Motor neuron (in vitro differentiated cells): ENCODE measurements at places on chromosomes 2 and 18. TPM values are rescaled to one million over a fixed set of nuclear protein-coding genes. Genes with fewer than 3 reads are reported as not detected.
A peak's percentile ranks its signal among the peaks of the same experiment; 100 is the strongest.

DNA sequence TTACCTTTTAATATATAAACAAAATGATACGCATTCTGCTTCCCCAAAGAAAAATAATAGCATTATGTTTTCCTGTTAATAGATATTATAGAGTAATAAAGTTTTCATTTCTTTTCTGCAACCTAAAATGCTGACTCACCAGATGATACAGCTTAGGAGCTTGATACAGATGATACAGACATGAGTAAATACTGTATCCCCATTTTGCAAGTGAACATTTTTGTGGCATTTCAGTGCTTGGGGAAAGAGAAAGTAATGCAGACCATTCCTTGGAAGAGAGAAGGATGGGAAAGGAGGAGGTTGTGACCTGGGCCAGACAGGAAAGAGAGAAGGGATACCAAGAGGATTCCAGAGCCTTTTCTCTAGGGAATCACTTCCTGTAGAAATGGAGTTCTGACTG lies 97.5 kb upstream of the FSHR start:
- no peak for ATAC-seq

- no peak for ATAC-seq
Measured at GRCh38 chr2:149622343-149622742, 34.8 kb upstream of the MMADHC start.

GRCh38 chr2:17719562-17720371 lies 33.8 kb downstream of the SMC6 start:
- ATAC-seq: no peak

DNA sequence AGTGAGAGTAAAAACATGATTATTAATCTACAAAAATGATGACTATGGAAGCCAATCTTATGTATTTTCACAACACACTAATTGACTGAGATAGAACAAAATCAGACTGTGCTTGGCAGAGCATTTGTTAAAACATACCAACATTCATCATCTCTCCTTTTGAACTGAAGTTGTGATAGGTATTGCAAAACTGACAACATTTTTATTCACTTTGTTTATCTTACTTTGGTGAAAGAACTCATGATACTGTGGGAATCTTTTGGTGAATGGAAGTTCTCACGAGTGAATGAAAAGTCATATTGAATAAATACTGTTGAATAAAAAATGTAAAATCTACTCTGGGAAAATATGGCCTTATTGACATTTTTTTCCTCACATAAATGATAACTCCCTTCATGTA lies 1430.2 kb upstream of the PIK3C3 start:
- ATAC-seq: no peak

- no peak for ATAC-seq
Measured at GRCh38 chr2:6921321-6921922, 4.2 kb downstream of the RNF144A start.

The WDPCP gene
- total RNA-seq: 10.7 and 11.5 TPM in 2 replicates

GRCh38 chr2:219638948-219639755 lies 11.7 kb downstream of the SLC4A3 start:
- no peak for ATAC-seq

GRCh38 chr2:98308532-98308931 lies 37.7 kb upstream of the CNGA3 start:
- no peak for ATAC-seq

GRCh38 chr2:226130192-226130591 lies 669.4 kb downstream of the IRS1 start:
- no peak for ATAC-seq

DNA sequence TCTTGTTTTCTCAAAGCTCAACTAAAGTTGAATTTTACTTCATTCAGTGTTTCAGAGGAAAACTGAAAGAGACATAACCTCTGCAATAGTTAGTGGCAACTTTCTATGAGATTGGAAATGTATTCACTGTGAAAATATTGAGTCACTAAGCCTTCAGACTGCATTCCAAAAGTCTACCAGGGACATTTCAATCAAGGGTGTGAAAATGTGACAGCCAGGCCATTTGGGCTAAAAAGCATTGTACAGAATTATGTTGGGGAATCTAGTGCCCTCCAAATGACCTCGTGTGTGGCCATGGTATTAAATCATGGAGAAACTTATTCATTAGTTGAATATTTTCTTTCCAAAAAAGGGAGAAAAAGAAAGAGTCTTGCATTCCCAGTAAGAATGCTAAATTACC lies 251.9 kb downstream of the GRB14 start:
- ATAC-seq: no peak

GRCh38 chr18:37508207-37508606 lies 57.4 kb downstream of the CELF4 start:
- ATAC-seq: peak; percentile 79

DNA sequence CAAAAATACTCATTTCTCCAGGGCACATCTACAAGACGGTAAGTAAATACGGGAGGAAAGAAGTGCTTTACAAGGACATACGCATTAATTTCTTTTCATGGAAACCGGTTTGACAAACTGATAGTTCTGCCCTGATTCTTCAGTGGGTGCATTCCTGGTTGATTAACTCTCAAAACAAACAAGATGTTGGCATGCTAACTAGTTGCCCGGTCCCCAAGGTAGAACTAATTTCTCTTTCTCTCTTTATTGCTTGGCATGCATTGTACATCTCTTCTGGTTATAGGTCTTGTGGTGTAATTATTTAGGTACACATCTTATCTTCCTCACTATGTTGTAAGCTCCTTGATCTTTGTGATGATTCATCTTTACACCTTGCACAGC lies 46.9 kb upstream of the SPATS2L start:
- no peak for ATAC-seq

- ATAC-seq: peak; percentile 73
Measured at GRCh38 chr2:85504778-85505261, 34.1 kb upstream of the MAT2A start.

- ATAC-seq: no peak
Measured at GRCh38 chr2:3159782-3160545, 217.7 kb downstream of the EIPR1 start.

The RESP18 gene
- not detected in 2 replicates for total RNA-seq

- ATAC-seq: no peak
Measured at GRCh38 chr2:120305296-120305695, 40.6 kb upstream of the INHBB start.

GRCh38 chr2:86825693-86826381 lies 35.1 kb upstream of the CD8A start:
- no peak for ATAC-seq

DNA sequence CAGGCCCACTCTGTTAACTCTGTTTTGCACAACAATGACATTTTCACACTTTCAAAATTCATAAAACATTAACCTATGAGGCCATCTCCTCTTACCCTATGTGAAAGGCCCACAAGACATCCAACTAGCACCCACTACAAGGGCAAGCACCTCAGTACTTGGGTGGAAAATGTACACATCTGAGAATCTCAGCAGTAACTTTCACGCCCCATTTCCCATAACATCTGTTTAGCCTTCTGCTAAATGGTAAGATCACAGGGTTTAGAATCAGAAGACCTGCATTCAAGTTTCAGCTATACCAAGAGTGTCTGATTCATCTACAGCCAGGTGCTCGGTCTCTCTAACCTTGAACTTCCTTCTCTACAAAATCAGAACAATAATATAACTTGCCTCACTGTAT lies 89.2 kb downstream of the SP100 start:
- ATAC-seq: no peak

The SPEG gene
- 2.7 and 5.5 TPM in 2 replicates for total RNA-seq

GRCh38 chr2:234754126-234754525 lies 197.7 kb upstream of the SH3BP4 start:
- no peak for ATAC-seq

DNA sequence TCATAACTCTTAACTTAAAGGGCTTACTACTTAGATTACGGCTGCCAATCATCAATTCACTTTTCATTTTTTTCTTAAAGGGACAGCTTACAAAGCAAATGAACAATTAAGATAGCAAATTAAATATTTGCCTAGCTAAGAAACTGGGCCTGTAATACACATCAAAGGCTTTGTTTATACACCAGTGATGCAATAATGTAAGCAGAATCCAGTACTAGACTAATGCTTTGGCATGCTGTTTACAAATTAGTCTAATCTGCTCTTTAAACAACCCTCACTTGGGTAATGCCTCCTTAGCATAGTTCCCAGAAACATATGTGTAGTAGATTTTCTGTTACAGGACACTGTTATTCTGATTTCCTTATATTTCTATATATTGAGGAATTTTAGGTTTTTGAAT lies 105.8 kb downstream of the ARHGAP28 start:
- no peak for ATAC-seq

- ATAC-seq: peak; percentile 60
Measured at GRCh38 chr2:183614799-183615435, 490.7 kb downstream of the NUP35 start.

GRCh38 chr18:36035253-36035652 lies 32.1 kb downstream of the RPRD1A start:
- ATAC-seq: no peak

The MC4R gene
- 0.62 TPM in 1 of 2 replicates, not detected in the other for total RNA-seq

The NCKAP5 gene
- total RNA-seq: 16.2 and 16.7 TPM in 2 replicates

The RALB gene
- 30.7 and 34.6 TPM in 2 replicates for total RNA-seq

The TMEM200C gene
- 4.2 and 5.4 TPM in 2 replicates for total RNA-seq

The LIMS4 gene
- 0.94 and 1.0 TPM in 2 replicates for total RNA-seq

The SLC38A11 gene
- total RNA-seq: 0.41 TPM in 1 of 2 replicates, not detected in the other

- ATAC-seq: no peak
Measured at GRCh38 chr2:121343191-121343590, 58.2 kb upstream of the TFCP2L1 start.

DNA sequence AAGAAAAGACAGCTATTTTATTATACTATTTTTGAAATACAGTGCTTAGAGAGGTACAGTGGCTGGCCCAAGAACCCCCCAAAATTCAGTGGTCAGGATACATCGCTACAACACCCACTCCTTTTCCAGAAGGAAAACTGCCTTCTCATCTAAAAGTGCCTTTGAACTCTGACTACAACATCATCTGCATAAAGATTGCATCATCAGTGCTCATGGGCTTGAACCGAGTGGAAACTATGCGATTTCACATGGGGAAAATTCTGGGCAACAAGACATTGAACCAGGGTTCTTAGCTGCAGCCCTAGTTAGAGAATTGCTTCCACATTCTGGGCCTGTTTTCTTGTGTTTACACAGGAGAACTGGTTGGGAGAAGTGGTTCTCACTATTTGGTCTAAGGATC lies 294.6 kb upstream of the SLC14A2 start:
- no peak for ATAC-seq

- ATAC-seq: no peak
Measured at GRCh38 chr2:203706403-203706802, at the start of gene CD28. TSS of gene CD28 (plus strand) at chr2:203706639. CDS start at chr2:203706697, 58 bp downstream.

DNA sequence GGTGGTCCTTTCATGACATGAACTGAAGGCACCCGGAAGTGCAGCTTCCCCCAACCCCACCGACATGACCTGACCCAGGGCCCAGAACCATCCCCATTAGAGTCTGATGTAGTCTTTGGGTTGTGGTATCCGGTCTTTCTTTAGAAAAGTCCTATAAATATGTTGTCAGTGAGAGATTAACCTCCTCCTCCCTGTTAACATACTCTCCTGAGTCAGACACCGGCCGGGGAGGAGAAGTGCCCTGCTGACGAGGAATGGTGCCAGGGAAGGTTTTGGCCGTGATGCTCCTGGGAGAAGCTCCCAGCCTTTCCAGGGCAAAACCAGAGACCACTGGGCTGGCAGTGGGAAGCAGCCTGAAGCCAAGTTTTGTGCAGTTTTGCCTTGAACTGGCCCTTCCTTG lies 109.0 kb downstream of the LAMA3 start:
- no peak for ATAC-seq

- peak; percentile 35 for ATAC-seq
Measured at GRCh38 chr2:159860581-159861310, 62.7 kb upstream of the CD302 start.

DNA sequence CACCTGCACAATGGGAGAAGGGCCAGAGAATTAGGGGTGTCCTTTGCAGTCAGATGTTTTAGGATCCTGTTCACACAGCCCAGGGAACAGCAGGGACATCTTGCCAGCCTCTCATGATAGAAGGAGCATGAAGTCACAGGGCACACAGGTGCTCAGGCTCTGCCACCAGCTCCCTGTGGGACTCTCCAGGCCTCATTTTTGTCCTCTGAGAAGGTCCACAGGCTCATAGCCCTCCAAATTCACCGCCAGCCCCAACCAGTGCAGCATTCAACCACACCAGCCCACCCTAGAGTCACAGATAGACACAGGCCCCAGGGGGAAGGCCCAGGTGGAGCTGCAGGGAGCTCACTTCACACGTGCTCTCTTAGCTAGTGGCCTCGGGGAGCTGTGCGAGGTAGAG lies 391.7 kb downstream of the TNS1 start:
- no peak for ATAC-seq

- no peak for ATAC-seq
Measured at GRCh38 chr2:19687017-19687659, 214.6 kb downstream of the TTC32 start.

DNA sequence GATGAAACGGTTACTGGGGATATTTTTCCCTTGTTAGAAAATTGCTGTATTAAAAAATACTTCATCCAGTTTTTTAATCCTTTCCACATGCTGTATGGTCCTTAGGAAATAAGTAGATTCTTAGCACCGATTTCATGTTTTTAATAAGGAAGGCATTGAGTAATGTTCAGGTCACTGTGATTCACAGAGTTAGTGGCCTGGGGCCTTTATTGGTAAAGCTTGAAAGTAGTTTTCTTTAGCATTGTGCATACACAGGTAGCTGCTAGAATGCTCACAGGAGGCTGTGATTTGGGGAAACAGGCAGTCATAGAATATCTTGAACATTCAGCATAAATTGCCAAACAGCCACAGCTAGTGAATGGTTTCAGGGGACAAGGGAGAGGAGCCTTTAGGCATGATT lies 79.8 kb downstream of the XRCC5 start:
- no peak for ATAC-seq

GRCh38 chr18:55031164-55031563 lies 71.9 kb upstream of the CCDC68 start:
- no peak for ATAC-seq

The ACADL gene
- 0.73 TPM in 1 of 2 replicates, not detected in the other for total RNA-seq

DNA sequence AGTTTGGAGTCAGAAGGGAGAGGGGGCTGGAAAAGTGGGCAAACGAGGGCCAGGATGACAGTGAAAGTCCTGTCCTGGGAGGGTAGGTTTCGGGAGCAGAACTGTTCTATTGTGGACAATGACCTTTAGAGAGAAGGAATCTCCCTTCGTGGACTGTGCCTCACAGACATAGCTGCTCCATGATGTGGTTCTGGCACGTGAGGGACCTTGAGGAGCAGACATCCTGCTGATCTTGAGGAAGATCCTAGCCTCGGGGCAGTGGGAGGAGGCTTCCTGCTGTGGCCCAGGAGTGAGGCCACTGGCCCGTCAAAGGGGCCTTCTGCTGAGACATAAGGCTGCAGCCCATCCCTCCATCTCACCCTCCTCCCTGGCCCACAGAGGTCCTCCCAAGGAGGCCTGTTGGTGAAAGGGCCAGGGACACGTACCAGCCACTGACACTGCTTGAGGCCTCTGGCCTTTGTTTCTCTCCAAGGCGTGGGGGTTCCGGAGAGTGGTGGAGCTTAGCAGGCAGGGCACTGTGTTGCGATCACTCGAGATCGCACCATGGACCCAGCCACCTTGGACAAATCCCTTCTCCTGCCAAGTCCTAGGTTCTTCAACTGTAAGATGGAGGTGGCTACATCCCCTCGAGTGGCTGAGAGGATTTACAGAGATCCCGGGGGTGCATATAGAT lies 167.2 kb downstream of the CELF4 start:
- no peak for ATAC-seq

The CDKL4 gene
- 1.0 and 2.0 TPM in 2 replicates for total RNA-seq
